ENCODE measurements at places on chromosomes 3 and 15. TPM values are rescaled to one million over a fixed set of nuclear protein-coding genes. Genes with fewer than 3 reads are reported as not detected.

Gene KNG1
- polyA plus RNA-seq = not detected

- no peak for DNase-seq
Observed at GRCh38 chr15:54083501-54083900, 105.3 kb downstream of the UNC13C start.

- peak; percentile 65 for DNase-seq
Observed at GRCh38 chr3:28916713-28917499, 364.0 kb upstream of the RBMS3 start.

DNA sequence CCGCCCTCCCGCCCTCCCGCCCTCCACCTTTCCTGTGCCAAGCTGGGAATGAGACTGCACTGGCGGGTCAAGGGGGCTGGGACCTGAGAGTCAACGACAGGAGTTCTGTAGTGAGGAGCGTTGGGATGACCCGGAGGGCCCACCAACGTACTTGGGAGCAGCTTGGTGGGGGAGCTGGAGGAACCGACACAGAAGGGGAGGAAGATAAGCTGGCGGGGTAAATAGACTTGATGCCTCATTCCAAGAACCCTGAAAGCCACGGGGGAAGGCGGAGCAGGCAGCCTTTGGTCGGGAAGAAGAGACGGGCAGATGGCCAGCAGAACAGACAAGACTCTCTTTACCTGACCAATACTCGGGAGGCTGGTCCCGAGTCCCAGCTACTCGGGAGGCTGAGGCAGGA is 277 bp downstream of the FMN1 start:
- DNase-seq = no peak

Data from ovary (tissue), 10 donors.